CD4-positive, CD25-positive, alpha-beta regulatory T cell (primary cell): ENCODE measurements at places on chromosomes 7 and 10.

DNA sequence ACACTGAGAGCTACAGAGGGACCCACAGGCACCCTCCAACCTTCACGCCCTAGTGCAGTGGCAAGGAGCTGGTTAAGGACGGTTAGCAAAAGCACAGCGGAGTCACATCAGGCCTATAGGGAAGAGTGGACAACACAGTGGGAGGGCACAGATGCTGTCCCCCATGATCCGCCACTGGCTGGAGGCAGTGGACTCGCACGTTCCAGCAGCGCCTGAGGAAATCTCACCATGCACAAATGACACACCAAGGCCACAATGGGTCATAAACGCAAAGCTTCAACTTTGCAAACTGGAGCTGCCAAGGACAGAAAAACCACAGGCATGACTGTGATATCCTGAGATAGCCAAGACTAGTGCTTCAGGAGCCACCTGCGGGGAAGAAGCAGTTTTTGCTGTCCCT lies 58.8 kb downstream of the GRB10 start:
- DNase-seq, result no peak

DNA sequence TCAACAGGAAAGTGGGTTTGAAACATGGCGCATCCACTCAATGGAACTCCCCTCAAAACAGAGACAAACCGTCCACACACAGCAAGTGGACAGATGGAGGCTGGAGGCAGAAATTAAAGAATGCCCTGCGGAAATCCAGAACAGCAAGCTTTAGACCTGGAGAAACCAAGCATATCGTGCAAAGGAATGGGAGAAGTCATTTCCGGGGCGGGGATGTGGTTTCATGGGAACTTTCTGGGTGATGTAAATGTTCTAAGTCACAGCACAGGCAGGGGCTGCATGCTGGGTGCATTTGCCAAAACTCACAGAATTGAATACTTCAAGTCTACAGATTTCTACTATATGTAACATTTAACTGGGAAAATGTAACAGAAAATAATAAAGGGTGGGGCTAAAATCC lies 213.0 kb downstream of the PTPRN2 start:
- DNase-seq, result no peak

GRCh38 chr7:130932667-130933432 lies 198.8 kb upstream of the KLF14 start:
- DNase-seq, result no peak

DNA sequence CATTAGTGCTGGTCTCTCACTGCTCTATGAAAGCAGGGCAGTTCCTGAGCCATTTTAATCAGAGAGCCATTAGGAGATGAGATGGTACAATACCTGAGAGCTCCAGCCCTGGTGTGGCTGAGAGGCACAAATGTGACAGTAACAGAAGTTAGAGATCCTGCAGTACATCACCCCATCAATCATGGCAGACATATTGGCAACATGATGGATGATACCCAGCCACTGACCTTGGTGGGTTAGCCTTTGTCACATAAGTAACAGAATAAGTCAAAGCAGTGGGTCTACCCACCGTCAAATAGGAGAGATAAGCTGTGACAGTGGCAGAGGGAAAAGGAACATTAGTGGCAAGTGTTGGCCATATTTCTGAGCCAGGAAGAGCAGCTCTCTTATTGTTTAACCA lies 53.3 kb upstream of the NXPH1 start:
- no peak for DNase-seq

GRCh38 chr7:159147687-159148086 lies 3.0 kb upstream of the VIPR2 start:
- DNase-seq, result no peak

- no peak for DNase-seq
Measured at GRCh38 chr10:69416695-69417094, at the start of gene TACR2. Gene TACR2, minus strand, starts transcription at chr10:69416918. Its CDS starts 595 bp downstream, at chr10:69416323.

DNA sequence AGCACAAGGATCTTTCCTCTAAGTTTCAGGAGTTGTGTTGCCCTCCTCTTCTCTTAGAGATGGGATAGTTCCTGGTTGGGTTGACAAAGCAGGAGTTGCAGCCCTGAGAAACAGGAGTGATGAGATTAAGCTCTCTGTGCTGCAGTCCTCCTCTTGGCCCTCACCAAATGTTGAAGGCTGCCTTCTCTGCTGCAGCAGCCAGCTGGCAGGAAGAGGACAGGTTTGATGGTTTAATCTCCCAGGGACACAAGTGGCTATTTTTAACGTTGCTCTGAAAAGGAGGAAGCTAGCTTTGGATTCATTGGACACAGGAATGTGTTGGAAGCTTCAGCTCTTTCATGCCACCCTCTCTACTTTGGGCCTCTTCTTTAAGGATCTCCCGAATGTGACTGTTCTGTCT lies 9.4 kb downstream of the STRIP2 start:
- no peak for DNase-seq
